ENCODE measurements at places on chromosomes 6 and 20.

- DNase-seq = no peak
- no peaks in the 10 kb centered on the region for H3K36me3 ChIP-seq
- no peak overlapping the region for H3K27ac ChIP-seq
- H3K27me3 ChIP-seq = no peaks in the 10 kb centered on the region
- no peaks in the 10 kb centered on the region for H3K4me1 ChIP-seq
These were observed 470.5 kb upstream of the NRSN1 start for GRCh38 chr6:23655525-23655924.

DNA sequence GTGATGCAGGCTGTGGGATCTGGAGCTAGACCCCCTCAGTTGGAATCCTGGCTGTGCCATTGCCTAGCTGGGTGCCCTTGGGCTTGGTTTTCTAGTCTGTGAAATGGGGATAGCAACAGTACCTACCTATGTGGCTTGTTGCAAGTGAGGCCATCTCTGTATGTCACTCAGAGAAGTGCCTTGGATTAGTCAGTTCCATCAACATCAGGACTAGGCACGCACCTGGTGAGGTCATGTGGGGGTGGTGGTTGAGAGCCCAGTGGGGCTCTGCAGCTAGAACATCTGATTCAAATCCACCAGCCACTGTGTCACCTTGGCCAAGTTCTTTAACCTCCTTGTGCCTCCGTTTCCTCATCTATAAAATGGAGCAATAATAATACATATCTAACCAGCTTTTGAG lies 12.5 kb downstream of the TCF15 start:
- H3K36me3 ChIP-seq = no peaks in the 10 kb centered on the region
- H3K4me3 ChIP-seq = no peak overlapping the region
- DNase-seq = no peak

DNA sequence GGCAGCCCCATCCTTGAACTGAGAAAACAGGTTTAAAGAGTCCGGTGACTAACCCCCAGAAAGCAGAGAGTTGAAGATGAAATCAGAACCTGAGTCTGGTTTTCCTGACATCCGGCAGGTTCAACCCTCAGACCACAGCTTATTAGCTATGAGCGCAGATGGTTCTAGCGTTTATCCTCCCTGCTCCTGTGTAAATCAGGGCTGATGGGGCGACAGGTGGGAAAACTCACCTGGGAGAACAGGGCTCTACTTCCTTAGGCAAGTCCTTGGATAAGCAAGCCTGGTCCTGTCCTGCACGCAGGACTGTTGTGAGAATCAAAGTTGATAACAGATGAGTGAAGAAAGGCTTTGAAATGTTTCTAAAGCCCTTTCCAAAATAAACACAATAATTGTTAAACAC lies 31.4 kb downstream of the GHRH start:
- no peaks in the 10 kb centered on the region for H3K4me1 ChIP-seq
- no peak overlapping the region for H3K27ac ChIP-seq

DNA sequence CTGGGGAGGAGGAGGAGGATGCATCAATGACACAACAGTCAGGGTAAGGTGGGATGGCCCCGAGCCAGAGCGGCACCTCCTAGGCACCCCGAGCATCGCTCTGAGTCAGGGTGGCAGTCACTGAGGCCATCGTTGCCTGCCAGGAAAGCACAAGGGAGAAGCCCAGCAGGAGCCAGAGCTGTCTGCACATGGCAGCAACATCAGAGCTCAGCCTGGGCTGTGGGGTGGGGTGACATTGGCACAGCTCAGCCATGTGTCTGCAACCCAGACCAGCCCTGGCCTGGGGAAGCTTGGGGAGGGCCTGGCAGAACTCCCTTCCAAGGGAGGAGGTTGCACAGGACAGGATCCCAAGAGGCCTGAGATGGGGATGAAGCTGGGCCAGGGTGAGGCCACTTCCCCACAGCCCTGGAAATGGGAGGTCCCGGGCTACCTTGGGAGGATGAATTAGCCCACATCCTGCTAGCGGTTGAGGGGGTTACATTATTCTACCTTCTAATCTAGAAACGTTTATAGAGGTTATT lies 255.6 kb downstream of the MAFB start:
- DNase-seq = no peak
- H3K27me3 ChIP-seq = no peaks in the 10 kb centered on the region
- H3K4me3 ChIP-seq = no peak overlapping the region
- H3K36me3 ChIP-seq = no peaks in the 10 kb centered on the region

DNA sequence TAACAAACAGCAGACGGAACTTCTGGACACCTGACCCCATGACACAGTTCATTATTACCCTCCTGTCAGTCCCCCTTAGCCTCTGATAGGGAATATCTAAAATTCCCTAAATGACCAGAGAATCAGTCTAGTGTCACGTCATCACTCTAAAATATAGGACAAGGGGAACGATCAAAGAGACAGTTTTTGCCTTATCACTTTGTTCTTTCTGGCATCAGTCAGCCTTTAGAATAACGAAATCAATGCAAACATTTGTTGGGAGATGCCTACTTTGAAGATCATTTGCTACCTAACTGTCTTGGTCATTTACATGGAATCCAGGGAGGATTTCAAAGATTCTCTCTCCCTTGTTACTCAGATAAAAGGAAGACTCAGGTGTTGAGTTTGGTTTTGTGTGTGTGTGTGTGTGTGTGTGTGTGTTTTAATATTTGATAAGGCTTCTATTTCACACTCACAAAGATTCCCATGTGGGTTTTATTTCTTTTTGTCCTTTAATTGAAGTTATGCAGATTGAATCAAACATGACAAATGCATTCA lies 28.3 kb downstream of the LINC00237 start:
- peaks cover 51% of the 10 kb centered on the region for H3K27me3 ChIP-seq
- no peak overlapping the region for H3K27ac ChIP-seq
- DNase-seq = no peak
- no peak overlapping the region for H3K4me3 ChIP-seq

- no peaks in the 10 kb centered on the region for H3K36me3 ChIP-seq
- DNase-seq = no peak
- no peak overlapping the region for H3K4me3 ChIP-seq
- H3K27me3 ChIP-seq = no peaks in the 10 kb centered on the region
- H3K27ac ChIP-seq = no peak overlapping the region
These were observed 3.5 kb downstream of the LHFPL5 start for GRCh38 chr6:35808688-35809087.

DNA sequence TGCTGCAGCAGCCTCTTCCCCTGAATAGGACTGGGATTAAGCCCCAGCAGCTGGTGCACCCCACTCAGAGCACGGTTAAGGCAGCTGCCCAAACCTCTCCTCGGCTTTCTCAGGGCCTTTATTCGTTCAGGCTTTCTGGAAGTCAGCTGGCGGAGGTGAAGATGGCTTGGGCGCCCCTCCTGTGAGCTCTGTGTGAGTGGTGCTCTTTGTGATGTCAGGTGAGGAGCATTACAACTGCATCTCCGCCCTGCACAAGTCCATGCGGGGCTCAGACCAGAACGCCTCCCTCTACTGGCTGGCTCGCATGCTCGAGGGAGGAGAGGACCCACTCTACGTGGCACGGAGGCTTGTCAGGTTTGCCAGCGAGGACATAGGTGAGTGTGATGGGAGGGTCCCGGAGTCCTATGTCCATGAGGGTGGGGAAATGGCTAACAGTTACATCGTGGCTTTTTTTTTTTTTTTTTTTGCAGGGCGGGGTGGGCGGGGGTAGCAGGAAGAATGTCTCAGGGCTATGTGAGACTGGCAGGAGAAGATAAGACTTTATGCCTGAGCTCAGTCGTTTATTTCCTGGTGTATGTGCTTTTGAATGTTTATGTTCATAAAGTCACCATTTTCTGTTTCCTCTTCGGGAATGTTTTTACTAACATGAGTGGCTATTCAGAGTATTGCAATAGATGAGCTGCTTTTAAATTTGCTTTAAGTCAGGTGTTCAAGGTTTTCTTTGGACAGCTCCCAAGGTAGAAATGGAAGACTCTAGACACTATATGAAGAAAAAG lies 18.2 kb downstream of the WRNIP1 start:
- H3K36me3 ChIP-seq = no peaks in the 10 kb centered on the region
- DNase-seq = no peak
- H3K27ac ChIP-seq = no peak overlapping the region
- no peaks in the 10 kb centered on the region for H3K27me3 ChIP-seq
- no peak overlapping the region for H3K4me3 ChIP-seq

DNA sequence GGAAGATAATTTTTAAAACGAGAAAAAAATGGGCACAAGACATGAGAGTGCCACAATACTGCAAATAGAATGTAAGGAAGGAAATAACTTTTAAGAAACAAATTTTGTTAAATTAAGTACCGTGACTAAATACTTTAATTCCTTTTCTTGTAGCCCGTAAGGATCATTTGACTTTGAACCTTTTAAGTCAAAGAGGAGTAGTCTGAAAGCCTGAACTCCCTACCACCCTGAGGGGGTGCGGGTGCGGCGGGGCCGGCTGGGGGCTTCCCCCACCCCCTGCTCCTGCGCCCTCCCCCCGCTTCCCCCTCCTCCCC lies 231 bp upstream of the PHACTR2 start:
- peaks cover 72% of the 10 kb centered on the region for H3K4me1 ChIP-seq
- H3K27me3 ChIP-seq = no peaks in the 10 kb centered on the region
- no peak for DNase-seq
- H3K27ac ChIP-seq = peak overlapping the region; percentile 92

DNA sequence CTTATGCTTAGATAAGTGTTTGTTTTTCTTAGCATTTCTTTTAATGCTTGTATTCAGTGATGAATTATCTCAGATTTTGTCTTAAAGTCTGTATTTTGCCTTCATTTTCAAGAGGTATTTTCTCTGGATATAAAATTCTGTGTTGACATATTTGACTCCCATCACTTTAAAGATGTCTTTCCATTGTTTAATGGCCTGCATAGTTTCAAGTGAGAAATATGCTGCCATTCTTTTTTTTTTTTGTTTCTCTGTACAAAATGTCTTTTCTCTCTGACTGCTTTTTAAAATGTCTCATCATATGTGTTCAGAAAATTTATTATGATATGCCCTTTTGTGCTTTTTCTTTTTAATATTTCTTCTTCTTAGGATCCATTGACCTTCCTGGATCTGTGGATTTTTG lies 578.0 kb upstream of the NOX3 start:
- H3K4me3 ChIP-seq = no peak overlapping the region
- H3K27me3 ChIP-seq = no peaks in the 10 kb centered on the region
- no peaks in the 10 kb centered on the region for H3K4me1 ChIP-seq
- no peak overlapping the region for H3K27ac ChIP-seq
- DNase-seq = no peak

- H3K4me1 ChIP-seq = no peaks in the 10 kb centered on the region
- H3K36me3 ChIP-seq = no peaks in the 10 kb centered on the region
- DNase-seq = no peak
- no peak overlapping the region for H3K27ac ChIP-seq
- H3K27me3 ChIP-seq = no peaks in the 10 kb centered on the region
These were observed 400.8 kb upstream of the HSF2 start for GRCh38 chr6:121998631-121999030.

GRCh38 chr6:42627044-42627443 lies 63.2 kb downstream of the UBR2 start:
- no peaks in the 10 kb centered on the region for H3K4me1 ChIP-seq
- H3K27ac ChIP-seq = no peak overlapping the region
- H3K36me3 ChIP-seq = no peaks in the 10 kb centered on the region

GRCh38 chr6:114176726-114177125 lies 166.1 kb downstream of the HS3ST5 start:
- no peak overlapping the region for H3K4me3 ChIP-seq
- H3K27ac ChIP-seq = no peak overlapping the region
- DNase-seq = no peak
- no peaks in the 10 kb centered on the region for H3K36me3 ChIP-seq

DNA sequence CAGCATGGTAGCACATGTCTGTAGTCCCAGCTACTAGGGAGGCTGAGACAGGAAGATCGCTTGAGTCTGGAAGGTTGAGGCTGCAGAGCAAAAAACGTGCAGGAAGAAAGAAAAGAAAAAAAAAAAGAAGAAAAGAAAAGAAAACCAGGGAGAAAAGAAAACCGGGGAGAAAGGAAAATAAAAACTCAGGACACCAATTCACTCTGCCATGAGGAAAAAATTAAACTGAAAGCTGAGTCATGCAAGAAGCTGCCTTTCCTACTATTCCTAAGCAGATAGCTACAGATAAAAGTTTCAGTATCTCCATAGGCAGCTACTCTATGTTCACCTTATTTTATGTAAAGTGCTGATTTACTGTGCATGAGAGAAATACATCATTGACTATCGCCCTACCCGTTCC lies 10.5 kb downstream of the PTGIS start:
- H3K36me3 ChIP-seq = peaks cover 27% of the 10 kb centered on the region
- H3K27ac ChIP-seq = peak overlapping the region; percentile 39
- H3K27me3 ChIP-seq = no peaks in the 10 kb centered on the region
- no peak overlapping the region for H3K4me3 ChIP-seq

DNA sequence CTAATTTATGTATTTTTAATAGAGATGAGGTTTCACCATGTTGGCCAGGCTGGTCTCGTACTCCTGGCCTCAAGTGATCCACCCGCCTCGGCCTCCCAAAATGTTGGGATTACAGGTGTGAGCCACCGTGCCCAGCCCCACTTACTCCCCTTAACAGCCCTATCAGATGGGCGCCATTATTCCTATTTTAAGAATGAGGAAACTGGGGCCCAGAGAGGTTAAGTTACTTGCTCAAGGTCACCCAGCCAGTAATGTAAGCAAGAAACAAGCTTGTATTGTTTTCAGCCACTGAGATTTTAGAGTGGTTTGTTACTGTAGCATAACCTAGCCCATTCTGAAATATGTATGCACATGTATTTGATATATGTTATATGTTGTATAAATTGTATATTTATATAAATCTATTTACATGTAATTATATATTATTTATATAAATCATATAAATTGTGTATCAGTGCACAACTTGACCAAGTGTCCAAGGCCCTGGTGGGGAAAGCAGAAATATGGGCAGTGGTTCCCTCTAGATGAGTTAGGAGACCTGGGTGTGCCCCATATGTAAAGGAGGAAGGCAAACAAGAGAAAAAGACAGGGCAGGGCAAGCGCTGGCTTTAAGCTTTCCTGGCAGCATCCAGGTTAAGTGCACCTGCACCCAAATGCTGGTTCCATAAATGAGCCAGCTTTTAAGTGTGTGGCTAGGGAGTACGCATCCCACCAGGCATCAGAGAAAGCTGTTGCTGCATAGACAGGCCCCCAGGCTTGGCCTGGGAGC lies 1.2 kb upstream of the GUCA1A start:
- DNase-seq = no peak
- no peaks in the 10 kb centered on the region for H3K27me3 ChIP-seq
- 0 out of 2 replicates have a peak, but pooled peaks cover 2% of the 10 kb centered on the region for H3K4me1 ChIP-seq
- no peak overlapping the region for H3K27ac ChIP-seq
- no peaks in the 10 kb centered on the region for H3K36me3 ChIP-seq
